Adrenal gland (tissue), 19 donors: ENCODE measurements at places on chromosomes 1 and 21.

DNA sequence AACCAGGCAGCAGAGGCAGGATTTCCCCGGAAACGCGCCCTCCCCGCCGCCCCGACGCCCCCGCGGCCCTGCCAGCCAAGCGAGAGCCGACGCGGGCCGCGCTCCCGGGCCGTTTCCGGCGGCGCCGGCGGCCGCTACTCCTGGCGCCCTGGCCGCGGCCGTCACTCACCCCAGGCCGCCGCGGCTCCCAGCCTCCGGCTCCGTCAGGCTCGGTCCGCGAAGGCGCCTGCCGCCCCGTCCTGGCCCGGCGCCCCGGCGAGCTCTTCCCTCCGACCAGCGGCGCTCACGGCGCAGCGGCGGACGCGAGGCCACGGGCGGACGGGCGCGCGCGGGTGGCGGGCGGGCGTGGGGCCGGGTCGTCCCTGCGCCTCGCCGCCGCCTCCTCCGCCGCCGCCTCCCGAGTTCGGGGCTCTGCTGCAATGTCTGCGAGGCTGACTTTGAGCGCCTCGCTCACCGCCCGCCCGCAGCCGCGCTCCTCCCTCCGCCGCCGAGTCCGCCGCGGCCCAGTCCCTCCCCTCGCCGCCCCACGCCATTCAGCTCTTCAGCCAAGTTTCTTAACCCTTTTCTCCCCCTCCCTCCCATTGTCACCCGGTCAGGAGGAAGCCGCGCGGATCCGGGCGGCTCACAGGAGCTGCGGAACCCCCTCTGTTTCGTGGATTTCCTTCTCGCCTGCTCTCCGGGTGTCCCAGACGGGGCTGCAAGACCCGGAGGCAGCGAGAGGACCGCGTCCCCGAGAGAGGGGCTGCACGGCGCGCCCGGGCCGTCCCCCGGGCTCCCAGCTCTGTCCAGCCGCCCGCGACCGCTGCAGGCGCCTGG lies at the start of gene NRIP1:
NRIP1 (minus strand) TSS at position 425 of the 816 bp plus-strand sequence. CDS start 96,808 bp downstream, outside the sequence.
- H3K27me3 ChIP-seq, result no peaks in the 10 kb centered on the region
- peak within 1 kb of the TSS; percentile 50 for H3K4me3 ChIP-seq
- peak; percentile 93 for DNase-seq
- peak within 1 kb of the TSS; percentile 92 for H3K27ac ChIP-seq

- no peak for DNase-seq
- no peaks in the 10 kb centered on the region for H3K36me3 ChIP-seq
- H3K4me1 ChIP-seq, result no peaks in the 10 kb centered on the region
- H3K27me3 ChIP-seq, result no peaks in the 10 kb centered on the region
- no peak overlapping the region for H3K4me3 ChIP-seq
Observed at GRCh38 chr1:50633465-50633864, 210.2 kb upstream of the DMRTA2 start.

DNA sequence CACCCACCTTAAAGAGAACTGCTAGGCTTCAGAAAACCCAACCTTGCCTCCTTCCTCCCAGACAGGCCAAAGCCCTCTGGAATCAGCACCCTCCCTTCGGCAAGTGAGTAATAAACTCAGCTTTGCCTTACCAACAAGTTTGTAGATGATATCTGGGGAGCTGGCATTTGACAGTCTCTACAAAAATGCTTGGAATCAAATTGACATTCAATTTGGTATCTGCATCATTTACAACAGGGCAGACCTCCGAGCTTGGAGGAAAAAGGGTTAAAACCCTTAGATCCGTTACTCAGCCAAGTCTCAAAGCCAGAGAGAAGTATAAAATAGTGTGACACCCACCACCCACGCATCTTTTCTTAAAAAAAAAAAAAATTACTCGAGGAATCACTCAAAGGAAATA lies 149.3 kb upstream of the EDN2 start:
- H3K27ac ChIP-seq, result no peak overlapping the region
- H3K27me3 ChIP-seq, result no peaks in the 10 kb centered on the region
- H3K4me3 ChIP-seq, result no peak overlapping the region
- no peaks in the 10 kb centered on the region for H3K36me3 ChIP-seq
- no peak for DNase-seq

GRCh38 chr1:1089731-1090423 lies 15.8 kb upstream of the RNF223 start:
- no peaks in the 10 kb centered on the region for H3K4me1 ChIP-seq
- no peak overlapping the region for H3K4me3 ChIP-seq
- no peaks in the 10 kb centered on the region for H3K27me3 ChIP-seq
- H3K36me3 ChIP-seq, result no peaks in the 10 kb centered on the region
- no peak overlapping the region for H3K27ac ChIP-seq

- H3K4me1 ChIP-seq, result peaks cover 62% of the 10 kb centered on the region
- DNase-seq, result no peak
- H3K4me3 ChIP-seq, result no peak overlapping the region
- no peaks in the 10 kb centered on the region for H3K36me3 ChIP-seq
- H3K27me3 ChIP-seq, result no peaks in the 10 kb centered on the region
Observed at GRCh38 chr1:164622068-164622845, 63.3 kb downstream of the PBX1 start.

GRCh38 chr1:244406337-244406736 lies 45.4 kb downstream of the ADSS2 start:
- H3K4me3 ChIP-seq, result no peak overlapping the region
- no peaks in the 10 kb centered on the region for H3K4me1 ChIP-seq
- no peak overlapping the region for H3K27ac ChIP-seq
- peaks cover 17% of the 10 kb centered on the region for H3K36me3 ChIP-seq
- DNase-seq, result no peak

- no peaks in the 10 kb centered on the region for H3K36me3 ChIP-seq
- H3K4me1 ChIP-seq, result no peaks in the 10 kb centered on the region
- no peak overlapping the region for H3K27ac ChIP-seq
- H3K4me3 ChIP-seq, result no peak overlapping the region
Observed at GRCh38 chr1:11772458-11772857, 10.5 kb downstream of the C1orf167 start.

DNA sequence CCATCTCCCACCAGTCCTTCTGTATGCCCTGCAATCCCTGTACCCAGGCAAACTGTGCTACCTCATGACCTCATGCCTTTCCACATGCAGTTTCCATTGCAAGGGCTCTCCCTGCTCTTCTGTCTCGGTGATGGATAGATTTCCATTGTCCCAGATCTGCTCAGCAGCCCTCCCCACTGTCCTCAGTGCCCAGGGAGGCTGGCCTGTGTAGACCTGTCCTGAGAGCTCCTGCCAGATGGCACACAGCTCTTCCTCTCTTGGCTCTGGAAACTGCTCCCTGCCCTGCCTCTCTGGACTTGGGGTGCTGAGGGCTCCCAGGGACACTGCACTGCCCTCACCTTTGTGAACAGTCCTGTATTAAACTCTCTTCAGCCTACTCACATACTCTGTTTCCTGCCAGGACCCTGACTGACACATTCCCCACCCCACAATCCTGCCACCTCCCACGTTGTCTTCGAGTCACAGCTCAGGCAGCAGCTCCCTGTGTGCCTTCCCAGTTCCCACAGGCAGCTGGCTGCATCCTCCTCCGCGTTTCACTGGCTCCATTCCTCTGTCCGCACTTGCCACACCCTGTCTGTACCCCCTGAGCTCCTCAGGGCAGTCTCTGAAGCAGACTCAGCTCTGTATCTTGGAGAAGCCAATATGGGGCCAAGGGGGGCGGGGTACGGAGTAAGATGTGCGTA lies 57.0 kb downstream of the SPATA46 start:
- DNase-seq, result no peak
- no peaks in the 10 kb centered on the region for H3K36me3 ChIP-seq
- H3K4me3 ChIP-seq, result no peak overlapping the region
- H3K27me3 ChIP-seq, result no peaks in the 10 kb centered on the region

GRCh38 chr1:207097871-207098324 lies 6.1 kb upstream of the C4BPA start:
- no peak overlapping the region for H3K4me3 ChIP-seq
- H3K36me3 ChIP-seq, result no peaks in the 10 kb centered on the region
- H3K4me1 ChIP-seq, result no peaks in the 10 kb centered on the region
- no peak overlapping the region for H3K27ac ChIP-seq

GRCh38 chr1:237154157-237154556 lies 112.2 kb downstream of the RYR2 start:
- H3K27ac ChIP-seq, result no peak overlapping the region
- H3K4me1 ChIP-seq, result no peaks in the 10 kb centered on the region
- no peaks in the 10 kb centered on the region for H3K27me3 ChIP-seq

DNA sequence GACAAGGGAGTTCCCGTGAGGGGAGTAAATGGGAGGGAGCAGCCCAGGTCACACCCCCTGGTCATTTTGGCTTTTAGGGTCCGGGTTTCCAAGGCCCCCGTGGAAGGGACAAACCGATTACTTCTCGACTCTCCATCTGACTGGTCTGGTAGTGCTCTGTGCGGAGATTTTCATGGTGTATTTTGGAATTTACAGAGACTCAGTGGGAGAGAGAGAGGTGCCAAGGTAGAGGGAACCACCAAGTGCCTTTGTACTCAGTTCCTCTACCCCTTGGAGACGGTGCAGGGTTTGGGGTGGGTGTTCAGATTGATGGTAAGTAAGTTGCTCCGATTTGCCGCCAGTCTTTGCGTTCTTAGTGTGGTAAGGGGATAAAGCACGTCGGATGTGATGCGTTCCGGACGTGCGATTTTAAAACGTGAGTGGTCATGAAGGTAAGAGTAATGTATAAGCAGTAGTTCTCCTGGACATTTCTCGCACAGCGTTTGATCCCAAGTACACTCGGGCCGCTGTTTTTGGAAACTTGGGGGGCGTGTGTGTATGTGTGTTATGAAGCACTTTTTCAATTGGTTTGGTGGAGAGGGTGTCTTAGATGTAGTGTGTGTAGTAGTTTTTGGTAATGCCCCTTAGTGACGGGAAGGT lies 682 bp downstream of the SUCO start:
- no peaks in the 10 kb centered on the region for H3K36me3 ChIP-seq
- peak overlapping the region; percentile 43 for H3K4me3 ChIP-seq
- peak overlapping the region; percentile 98 for H3K27ac ChIP-seq
- H3K27me3 ChIP-seq, result no peaks in the 10 kb centered on the region

GRCh38 chr1:154420961-154421924 lies 16.1 kb downstream of the IL6R start:
- H3K4me1 ChIP-seq, result peaks cover 66% of the 10 kb centered on the region
- peak; percentile 46 for DNase-seq
- H3K36me3 ChIP-seq, result no peaks in the 10 kb centered on the region
- peak overlapping the region; percentile 91 for H3K27ac ChIP-seq
- H3K27me3 ChIP-seq, result no peaks in the 10 kb centered on the region

- H3K27me3 ChIP-seq, result peaks cover 4% of the 10 kb centered on the region
- DNase-seq, result no peak
- no peak overlapping the region for H3K4me3 ChIP-seq
- H3K36me3 ChIP-seq, result no peaks in the 10 kb centered on the region
- H3K4me1 ChIP-seq, result no peaks in the 10 kb centered on the region
Observed at GRCh38 chr1:111318523-111318922, 27.9 kb downstream of the CHIA start.

- no peak overlapping the region for H3K4me3 ChIP-seq
- H3K4me1 ChIP-seq, result peaks cover 6% of the 10 kb centered on the region
- DNase-seq, result no peak
- H3K27ac ChIP-seq, result no peak overlapping the region
Observed at GRCh38 chr1:153428791-153429190, 12.5 kb downstream of the S100A7A start.

DNA sequence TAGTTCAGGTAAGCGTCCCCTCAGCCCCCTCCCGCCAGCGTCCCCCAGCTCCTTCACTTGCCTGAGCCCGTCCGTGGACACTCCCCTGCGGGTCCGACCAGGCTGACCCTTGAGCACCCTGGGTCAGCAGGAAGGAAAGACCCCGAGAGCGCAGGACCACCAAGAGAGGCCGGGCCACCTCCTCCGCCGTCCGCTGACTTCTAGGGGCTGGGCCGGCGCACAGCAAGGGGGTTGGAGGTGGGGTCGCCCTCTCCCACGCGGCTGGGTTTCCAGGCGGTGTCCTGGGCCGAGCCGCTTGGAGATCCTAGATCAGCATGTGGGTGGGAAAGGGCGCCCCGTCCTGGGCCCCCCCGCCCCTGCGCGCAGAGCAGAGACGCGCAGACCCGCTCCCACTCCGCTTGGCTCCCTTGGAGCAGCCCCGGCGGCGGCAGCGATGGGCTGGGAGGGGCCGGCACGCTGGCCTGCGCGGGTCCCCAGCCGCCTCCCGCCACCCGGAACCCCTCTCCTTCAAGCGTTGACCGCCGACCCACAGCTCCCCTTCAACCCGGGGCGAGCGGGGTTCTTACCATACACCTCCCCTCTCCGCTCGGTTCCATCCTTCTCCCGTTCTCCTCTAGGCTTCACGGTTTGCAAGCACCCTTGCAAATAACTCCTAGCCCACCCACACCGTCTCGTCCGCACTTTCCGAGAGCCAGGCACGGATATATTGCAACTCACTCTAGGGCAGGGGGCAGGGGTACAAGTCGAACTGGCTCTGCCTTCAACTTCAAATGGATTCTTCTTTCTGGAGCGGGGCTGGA lies 7.5 kb downstream of the KNCN start:
- no peaks in the 10 kb centered on the region for H3K4me1 ChIP-seq
- no peak for DNase-seq
- H3K27ac ChIP-seq, result no peak overlapping the region
- no peak overlapping the region for H3K4me3 ChIP-seq
- H3K36me3 ChIP-seq, result no peaks in the 10 kb centered on the region
- peaks cover 24% of the 10 kb centered on the region for H3K27me3 ChIP-seq

DNA sequence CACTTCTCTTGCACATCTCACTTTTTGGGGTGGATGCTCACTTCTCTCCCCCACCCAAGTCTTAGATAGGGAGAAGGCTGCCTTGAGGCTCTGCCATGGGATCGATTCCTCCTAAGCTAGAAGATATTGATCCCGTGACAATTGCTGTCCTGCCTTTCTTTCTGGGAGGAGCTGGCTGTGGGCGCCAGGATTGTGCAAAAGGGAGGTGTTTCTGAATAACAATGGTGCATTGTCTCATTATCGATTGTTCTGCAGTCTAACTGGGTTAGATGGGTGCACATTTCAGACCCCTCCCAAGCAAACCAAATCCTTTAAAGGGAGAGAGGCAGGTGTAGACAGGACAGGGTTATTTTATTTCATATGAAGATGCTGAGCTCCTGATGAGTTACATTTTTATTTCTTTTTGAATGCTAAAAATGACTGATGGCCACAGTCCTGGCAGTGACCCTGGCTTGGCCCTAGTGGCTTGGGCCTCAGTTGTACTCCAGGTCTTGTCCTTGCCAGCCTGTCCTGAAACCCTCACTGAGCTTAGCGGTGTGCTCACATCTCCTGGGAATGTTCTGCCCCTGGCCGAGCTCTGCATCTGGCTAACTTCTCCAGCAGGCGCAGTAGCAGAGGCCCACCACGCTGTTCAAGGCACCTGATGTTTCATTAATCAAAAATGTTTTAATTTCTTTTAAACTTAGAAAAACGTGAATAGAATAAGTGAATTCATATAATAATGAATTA lies 99.0 kb upstream of the KAZN start:
- DNase-seq, result no peak
- H3K27ac ChIP-seq, result no peak overlapping the region
- no peaks in the 10 kb centered on the region for H3K4me1 ChIP-seq
- H3K27me3 ChIP-seq, result peaks cover 9% of the 10 kb centered on the region
- H3K36me3 ChIP-seq, result no peaks in the 10 kb centered on the region
- no peak overlapping the region for H3K4me3 ChIP-seq

DNA sequence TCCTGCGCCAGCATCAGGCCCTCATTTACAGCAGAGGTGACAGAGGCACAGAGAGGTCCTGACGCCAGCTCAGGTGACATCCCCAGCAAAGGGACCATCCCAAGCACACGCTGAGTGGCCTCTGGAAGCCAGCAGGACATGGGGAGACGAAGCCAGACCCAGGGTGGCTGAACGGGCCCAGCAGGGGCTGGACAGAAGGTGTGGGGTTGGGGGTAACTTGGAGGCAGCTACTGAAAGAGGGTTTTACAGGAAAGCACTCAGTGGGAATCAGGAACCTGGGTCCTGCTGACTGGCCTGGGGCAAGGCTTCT lies 1.6 kb upstream of the ARHGEF16 start:
- DNase-seq, result no peak
- peaks cover 27% of the 10 kb centered on the region for H3K27me3 ChIP-seq
- peaks cover 10% of the 10 kb centered on the region for H3K4me1 ChIP-seq
- H3K4me3 ChIP-seq, result no peak overlapping the region
- no peak overlapping the region for H3K27ac ChIP-seq
